ENCODE measurements at places on chromosomes 16 and 17. TPM values are rescaled to one million over a fixed set of nuclear protein-coding genes. Genes with fewer than 3 reads are reported as not detected.

PPP1R1B gene
- total RNA-seq: 0.45 TPM

MIF4GD gene
- total RNA-seq: 10.6 TPM

AURKB gene
- total RNA-seq: 89.8 TPM

ZG16B gene
- 0.45 TPM for total RNA-seq

ATAD5 gene
- total RNA-seq: 2.2 TPM

MVD gene
- 341 TPM for total RNA-seq

RTN4RL1 gene
- total RNA-seq: 0.34 TPM

ARHGDIG gene
- not detected for total RNA-seq

CNTNAP4 gene
- total RNA-seq: not detected

Data from bronchus fibroblast of lung (primary cell).